AG10803 (cell line): ENCODE measurements at places on chromosomes 6 and 20.
A peak's percentile ranks its signal among the peaks of the same experiment; 100 is the strongest.

DNA sequence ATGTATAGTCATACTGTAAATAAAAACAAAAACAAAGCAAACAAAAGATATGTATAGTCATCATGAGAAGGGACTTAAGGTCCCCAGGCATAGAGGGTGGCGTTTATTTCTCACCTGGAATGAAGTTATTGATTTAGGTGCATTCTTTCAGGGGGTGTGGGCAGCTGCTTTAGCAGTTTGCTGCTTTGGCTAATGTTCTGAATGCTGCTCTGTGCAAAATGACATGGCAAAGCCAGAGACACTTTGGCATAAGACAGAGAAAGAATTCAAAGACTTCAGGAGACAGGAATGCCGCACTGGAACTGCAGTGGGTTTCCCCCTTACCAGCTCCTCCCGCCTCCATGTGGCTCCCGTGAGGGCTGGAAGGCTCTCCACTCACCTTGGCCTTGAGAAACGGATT lies 36.4 kb upstream of the NELFCD start:
- DNase-seq, result no peak

- no peak for DNase-seq
Observed at GRCh38 chr6:51480040-51480439, 607.4 kb downstream of the PKHD1 start.

DNA sequence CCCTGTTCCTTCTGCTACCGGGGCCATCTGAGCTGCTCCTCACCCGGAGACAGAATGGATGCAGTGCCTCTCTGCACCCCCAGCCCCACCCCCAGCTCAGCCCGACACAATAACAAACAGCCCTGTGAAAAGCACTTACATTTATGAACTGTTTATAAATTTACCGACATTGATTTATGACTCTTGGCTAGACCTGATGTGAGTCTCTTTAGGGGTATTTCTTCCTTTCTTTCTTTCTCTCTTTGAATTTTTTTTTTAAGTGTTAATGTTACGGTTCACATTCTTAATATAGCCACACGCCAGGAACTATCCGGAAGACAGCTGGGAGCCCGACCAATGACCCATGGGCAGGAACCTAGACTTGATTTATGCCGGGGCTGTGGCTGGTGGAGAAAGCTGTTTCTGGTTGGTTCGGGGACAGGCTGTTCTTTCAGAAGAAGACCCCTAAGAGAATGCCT lies 266.3 kb downstream of the CDC5L start:
- peak; percentile 63 for DNase-seq

GRCh38 chr6:8043221-8043620 lies 21.0 kb downstream of the BLOC1S5 start:
- DNase-seq, result no peak

- DNase-seq, result no peak
Observed at GRCh38 chr6:170433163-170434116, 119.7 kb downstream of the PSMB1 start.

- peak; percentile 59 for DNase-seq
Observed at GRCh38 chr6:125944434-125944816, 12.1 kb upstream of the HINT3 start.

- DNase-seq, result no peak
Observed at GRCh38 chr6:145668844-145669243, 66.5 kb downstream of the EPM2A start.

- DNase-seq, result no peak
Observed at GRCh38 chr6:152716322-152716721, 18.6 kb downstream of the MYCT1 start.

GRCh38 chr6:1499777-1500176 lies 109.9 kb upstream of the FOXC1 start:
- no peak for DNase-seq

GRCh38 chr6:146445233-146445632 lies 98.4 kb upstream of the RAB32 start:
- DNase-seq, result no peak

DNA sequence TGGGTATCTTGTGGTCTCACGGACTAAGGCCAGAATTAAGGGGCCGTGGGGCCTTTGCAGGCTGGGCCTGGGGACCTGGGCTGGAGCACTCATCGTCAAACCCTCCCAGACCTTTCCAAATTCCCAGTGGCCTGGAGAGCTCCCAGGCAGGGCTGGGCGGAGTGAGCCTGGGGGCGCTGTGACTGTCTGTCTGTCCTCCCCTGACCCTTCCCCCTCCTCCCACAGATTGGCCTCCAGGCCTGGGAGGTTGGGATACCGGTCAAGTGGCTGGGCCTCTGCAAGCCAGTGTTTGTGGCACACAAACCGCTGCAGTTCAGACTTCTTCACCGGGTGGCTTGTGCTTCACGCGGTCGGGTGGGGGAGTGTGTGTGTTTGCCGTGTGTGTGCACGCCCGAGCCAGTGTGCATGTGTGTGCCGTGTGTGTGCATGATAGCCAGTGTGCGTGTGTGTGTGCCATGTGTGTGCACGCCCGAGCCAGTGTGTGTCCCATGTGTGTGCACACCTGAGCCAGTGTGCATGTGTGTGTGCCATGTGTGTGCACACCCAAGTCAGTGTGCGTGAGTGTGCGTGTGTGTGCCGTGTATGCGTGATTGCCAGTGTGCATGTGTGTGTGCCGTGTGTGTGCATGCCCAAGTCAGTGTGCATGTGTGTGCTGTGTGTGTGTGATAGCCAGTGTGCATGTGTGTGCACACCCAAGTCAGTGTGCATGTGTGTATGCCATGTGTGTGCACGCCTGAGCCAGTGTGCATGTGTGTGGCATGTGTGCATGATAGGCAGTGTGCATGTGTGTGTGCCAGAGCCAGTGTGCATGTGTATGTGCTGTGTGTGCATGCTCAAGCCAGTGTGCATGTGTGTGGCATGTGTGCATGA lies 6.3 kb downstream of the RBBP8NL start:
- no peak for DNase-seq

DNA sequence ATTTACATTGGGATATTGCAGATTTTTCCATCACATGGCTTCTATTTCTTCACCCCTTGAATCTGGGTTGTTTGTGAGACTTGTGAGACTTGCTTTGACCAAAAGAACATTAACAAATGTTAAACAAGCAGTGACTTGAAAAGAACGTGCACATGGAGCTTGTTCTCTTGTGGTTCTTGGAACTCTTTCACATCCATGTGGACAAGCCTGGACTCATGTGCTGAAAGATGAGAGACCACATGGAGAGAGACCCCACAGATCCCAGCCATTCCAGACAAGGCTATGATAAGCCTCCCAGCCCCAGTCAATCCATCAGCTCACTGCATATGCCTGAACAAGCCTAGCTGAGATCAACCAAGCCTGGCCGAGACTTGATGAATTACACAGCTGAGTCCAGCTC lies 1365.7 kb upstream of the GJE1 start:
- peak; percentile 35 for DNase-seq

DNA sequence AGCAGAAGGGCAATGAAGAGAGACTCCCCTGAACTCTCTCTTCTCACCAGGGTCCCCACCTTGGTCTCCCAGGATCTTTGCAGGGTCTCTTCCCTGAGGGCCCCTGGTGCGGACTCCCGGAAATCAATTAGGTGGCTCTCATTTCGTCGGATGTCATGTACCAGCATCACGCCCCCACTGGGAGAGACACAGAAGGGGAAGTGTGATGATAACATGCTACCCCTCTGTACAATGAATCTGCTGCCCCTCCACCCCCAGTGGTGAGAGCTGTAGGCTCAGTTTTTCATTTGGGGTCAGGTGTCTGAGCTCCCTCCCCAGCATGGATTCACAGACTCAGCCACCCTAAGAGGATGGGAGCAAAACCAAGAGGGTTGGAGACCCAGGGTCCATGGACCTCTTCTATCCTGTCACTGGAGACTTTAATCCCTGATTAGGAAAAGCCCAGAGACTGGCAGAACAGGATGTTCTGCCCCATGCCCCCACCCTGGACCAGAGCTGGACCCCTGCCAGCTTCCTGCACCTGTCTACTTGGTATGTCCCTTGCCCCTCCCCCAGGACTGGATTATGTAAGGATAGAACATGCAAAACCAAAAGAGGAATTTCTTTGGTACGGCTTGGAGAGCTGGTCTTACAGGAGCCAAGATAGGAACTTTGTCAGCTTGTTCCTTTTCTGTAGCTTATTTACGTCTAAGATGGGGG lies 11.1 kb downstream of the GGT7 start:
- no peak for DNase-seq

- DNase-seq, result no peak
Observed at GRCh38 chr6:138155443-138155842, 6.3 kb upstream of the ARFGEF3 start.

DNA sequence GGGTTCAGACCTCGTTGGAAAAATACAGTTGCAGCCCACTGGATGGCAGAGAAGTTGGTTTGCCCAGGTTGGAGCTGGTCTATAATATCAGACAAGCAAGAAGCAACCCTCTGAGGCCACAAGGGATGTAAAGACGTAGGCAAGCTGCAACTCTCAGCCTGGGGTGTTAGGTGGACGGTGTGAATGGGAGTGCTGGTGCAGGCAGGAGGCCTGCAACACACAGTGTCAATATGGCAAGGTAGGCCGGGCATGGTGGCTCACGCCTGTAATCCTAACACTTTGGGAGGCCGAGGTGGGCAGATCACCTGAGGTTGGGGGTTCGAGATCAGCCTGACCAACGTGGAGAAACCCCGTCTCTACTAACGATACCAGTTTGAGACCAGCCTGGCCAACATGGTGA lies 10.5 kb downstream of the VPS16 start:
- DNase-seq, result no peak

GRCh38 chr6:134005800-134006199 lies 46.6 kb downstream of the SLC2A12 start:
- DNase-seq, result no peak

GRCh38 chr6:145743332-145743731 lies 8.0 kb upstream of the EPM2A start:
- no peak for DNase-seq

DNA sequence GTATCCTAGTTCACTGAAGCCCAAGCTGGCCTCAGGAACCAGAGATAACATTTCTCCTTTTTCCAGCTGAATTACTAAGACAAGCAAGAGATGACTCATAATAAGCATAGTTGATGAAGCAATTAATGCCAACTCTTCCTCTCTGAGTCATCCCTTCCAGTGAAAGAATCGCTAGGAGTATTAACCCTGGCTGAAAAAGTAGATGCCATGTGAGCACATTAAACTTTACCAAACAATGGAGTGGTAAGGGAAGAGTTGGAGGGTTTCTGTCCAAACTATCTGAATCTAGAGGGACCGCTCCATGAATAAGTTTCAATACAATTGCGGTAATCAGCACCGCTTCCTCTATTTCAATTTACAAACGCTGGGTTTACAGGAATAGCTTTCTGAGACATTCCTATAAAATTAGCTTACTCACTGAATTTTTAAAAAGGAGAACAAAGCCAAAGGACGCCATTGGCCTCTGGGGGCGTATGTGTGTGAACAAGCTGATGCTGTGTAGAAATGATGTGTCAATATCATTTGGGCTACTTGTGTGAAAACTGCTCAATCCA lies 48.3 kb downstream of the ATXN1 start:
- DNase-seq, result peak; percentile 93

- DNase-seq, result no peak
Observed at GRCh38 chr6:118316796-118317384, 231.2 kb upstream of the PLN start.

DNA sequence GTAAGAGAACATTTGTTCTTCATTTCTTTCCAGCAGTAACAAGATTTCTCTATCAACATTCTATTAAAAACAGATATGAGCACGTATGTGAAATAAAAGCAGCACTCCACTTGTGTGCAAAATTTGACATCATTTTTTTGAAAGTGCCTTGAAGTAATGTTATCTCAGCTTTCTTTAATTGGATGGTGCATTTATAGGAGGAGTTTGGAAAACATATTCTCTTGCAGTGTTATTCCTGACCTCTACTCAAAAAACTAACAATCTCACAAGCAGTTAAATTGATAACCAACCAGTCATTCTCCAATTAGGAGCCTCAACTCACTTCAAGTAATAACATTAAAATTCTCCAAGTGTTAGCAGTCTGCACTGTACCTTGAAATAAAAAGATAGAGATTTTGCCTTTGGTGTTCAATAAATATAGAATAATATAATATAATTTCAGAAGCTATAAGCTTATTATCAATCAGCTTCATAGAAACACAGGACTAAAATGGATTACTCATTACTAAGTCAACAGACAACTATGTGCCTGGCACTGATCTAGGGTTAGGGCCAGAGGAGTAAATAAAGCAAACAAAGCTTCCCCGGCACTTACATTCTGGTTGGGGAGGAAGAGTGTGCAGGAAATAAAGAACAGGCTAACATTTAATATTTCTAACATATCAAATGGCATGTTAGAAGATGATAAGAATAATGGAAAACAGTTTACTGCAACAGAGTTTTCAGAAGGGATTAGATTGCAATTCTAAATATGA lies 149.0 kb upstream of the SGK1 start:
- peak; percentile 24 for DNase-seq

DNA sequence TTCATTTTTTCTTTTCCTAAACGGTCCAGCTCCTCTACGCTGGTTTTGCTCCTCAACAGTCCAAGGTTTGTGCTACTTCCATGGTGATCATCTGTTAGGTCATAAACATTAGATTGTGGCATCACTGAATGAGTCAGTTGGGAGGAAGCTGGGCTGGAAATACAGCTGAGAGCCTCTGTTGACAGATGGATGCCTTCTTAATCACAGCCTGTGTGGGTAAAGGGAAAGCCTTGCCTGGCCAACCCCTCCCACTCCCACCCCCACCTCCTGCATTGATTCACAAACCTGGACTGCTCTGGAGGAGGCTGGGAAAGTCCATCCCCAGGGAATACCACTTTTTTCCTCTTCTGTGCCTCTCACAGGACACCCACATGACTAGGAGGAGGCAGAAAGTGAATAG lies 180.6 kb upstream of the CCN2 start:
- peak; percentile 100 for DNase-seq

DNA sequence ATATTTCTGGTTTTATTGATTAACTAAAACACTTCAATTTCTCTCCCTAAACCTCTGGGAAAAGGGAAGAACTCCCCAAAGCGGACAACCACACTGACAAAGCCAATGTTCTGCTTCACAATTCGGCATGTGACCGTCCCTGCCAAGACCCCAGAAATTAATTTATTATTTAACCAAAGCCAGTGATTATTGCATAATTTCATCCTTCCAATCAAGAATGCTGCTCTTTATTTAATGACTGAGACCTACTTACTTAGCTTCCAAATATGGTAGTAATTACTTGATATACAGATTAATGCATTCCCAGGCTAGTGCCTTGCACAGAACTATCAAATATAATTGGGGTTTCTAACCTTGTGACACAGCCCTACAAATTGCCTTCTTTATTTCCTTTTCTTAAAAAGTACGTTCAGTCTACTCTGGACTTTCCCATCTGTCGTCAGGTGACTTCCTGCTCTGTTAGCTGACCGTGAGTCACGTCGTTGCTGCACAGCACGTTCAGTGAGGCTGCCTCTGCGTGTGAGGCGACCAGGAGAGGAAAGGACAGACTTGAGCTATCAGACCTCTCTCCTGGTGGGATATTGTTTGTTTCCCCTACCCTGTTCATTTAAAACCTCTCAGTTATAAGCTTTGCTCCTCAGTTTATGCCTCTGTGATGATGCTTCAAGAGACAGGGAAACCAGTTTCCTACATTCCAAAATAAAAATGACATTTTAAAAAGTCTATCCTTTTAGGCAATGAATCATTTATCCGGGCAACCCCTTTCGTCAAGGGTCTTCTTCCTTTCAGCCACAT lies 55.7 kb upstream of the TNFAIP3 start:
- DNase-seq, result peak; percentile 69
